AG09309 (cell line): ENCODE measurements at places on chromosomes 11 and 22.

DNA sequence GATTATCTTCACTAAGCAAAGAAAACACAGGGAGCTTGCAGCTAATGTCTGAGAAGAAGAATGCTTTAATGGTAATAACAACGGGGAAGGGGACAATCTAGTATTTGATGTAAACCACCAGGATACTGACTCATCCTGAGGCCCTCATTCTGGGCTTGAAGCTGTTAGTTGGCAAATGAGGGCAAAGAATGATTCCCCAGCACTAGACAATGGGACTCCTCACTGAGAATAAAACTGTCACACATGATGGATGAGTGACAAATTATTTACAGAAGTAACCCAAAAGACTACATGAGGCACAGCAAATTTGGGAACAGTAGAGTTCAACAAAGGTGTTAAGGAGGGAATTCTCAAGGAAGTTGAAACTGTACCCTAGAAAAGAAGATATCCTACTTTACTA is 76.3 kb downstream of the FAM168A start:
- no peak for DNase-seq

- no peak for DNase-seq
These were observed 130.5 kb upstream of the C11orf58 start for GRCh38 chr11:16607675-16608644.

GRCh38 chr22:24153353-24153752 is 27.9 kb upstream of the SUSD2 start:
- DNase-seq = no peak

DNA sequence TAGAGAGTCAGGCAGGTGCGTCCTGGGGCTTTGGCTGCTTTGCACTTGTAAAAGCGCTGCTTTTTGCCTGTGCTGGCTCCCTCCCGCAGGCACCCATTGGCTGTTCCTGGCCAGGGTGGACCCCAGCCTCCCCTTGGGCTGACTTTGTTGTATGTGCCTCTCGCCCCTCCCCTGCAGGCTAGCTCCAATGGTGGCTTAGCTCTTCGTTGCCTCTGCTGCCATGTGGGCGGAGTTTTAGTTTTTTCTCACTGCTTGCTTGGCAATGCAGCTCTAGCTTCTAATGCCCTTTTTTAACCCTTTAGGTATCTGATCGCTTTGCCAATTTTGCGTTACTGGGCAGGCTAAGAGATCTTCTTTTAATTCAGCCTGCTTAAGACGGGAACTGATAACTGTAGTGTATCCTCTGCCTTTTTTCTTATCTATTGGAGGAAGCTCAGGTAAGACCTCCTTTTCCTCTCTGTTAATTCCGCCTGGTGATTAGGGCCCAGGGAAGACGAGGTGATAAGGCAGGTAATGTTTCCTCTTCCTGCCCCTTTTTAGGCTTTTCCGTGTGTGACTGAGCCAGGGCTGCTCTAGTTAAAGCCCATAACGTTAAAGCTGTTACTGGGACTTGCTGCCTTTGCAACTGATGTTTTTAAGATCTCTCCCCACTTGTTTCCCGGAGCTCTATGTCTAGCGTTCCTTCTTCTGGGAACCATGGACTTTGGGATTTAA is 11.7 kb upstream of the GLYATL1 start:
- DNase-seq = no peak

DNA sequence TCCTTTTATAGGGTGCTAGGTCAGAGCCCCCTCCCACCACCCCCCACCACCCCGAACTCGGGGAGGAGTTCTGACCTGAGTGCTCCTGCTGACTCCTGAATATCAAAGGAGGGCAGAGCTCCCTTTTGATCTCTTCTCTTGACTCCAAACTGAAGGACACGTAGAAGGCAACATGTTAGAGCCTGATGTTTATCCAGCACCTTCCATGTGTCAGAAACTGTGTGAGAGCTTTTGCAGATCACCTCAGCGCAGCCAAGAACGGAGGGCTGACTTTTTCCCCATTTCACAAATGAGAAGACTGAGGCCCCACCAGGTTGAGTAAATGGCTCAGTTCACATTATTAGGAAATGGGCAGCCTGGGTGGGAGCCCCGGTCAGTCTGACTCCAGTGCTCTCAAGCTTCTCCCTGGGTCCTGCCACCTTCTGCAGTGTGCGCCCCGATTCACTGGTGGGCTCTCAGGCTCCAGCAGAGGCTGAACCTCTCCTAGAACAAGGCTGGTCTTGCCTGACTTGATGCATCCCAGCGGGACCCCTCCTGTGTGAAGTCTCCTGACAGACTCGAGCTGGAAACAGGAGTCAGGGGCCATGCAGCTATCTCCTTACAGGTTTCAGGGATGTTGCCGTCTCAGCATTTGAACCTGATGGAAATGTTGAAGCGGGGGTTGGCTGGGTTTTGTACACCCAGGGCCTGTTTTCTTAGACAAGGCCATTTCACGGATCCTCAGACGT is 98.5 kb downstream of the TSPAN18 start:
- no peak for DNase-seq

- DNase-seq = no peak
These were observed 12.8 kb upstream of the CAVIN3 start for GRCh38 chr11:6333095-6333494.

DNA sequence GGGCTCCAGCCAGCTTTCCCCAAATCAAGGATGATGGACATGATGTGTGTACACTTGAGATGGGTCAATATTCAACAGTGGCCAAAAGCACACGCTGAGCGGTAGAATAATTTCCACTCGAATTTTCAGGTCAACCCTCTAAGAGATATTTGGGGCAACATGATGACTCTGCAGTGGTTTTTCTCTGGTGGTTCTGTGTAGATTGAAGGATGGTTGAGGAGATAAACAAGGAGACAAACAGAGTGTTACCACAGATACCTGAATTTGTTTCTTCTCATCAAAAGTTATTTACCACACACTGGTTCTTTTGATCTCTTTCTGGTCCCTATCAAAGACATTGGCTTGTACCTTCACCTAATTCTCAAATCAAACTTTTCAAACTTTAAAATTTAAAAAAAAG is 242.0 kb downstream of the ETS1 start:
- DNase-seq = no peak

- no peak for DNase-seq
These were observed 3.3 kb upstream of the ABCG4 start for GRCh38 chr11:119145551-119145950.
